Stimulated activated CD8-positive, alpha-beta memory T cell treated with anti-CD3 and anti-CD28 coated beads, Interleukin-4, amount 100 ng/mL, for 1 hour (primary cell): ENCODE measurements at places on chromosomes 3 and 15.

- no peak for DNase-seq
Measured at GRCh38 chr15:71103102-71103676, 12.1 kb upstream of the THSD4 start.

GRCh38 chr3:174365796-174366195 is 493.3 kb upstream of the NAALADL2 start:
- DNase-seq, result no peak

DNA sequence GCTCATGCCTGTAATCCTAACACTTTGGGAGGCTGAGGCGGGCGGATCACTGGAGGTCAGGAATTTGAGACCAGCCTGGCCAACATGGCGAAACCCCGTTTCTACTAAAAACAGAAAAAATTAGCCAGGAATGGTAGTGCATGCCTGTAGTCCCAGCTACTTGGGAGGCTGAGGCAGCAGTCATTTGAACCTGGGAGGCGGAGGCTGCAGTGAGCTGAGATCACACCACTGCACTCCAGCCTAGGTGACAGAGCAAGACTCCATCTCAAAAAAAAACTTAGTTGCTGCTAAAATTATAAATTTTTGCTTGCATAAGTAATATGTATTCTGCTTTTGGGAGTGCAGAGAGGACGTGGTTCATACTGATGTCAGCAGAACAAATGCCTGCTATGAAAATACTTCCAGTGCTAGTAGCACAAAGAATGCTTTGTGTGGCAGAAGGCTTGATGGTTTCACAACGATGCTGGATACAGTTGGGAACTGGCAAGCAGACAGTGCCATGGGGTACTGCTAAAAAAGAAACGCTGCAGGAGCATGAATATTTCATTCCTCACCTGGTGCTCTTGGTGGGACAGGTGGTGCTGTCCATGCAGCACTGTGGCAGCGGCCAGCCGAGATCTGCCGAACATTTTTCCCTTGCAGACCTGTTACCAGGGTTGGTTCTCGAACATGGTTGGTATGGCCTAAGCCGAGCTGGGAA is 31.1 kb downstream of the FBXL22 start:
- no peak for DNase-seq

- no peak for DNase-seq
Measured at GRCh38 chr3:183161552-183162336, 790 bp downstream of the LAMP3 start.

GRCh38 chr15:42908538-42908937 is 12.0 kb downstream of the TTBK2 start:
- DNase-seq, result no peak

DNA sequence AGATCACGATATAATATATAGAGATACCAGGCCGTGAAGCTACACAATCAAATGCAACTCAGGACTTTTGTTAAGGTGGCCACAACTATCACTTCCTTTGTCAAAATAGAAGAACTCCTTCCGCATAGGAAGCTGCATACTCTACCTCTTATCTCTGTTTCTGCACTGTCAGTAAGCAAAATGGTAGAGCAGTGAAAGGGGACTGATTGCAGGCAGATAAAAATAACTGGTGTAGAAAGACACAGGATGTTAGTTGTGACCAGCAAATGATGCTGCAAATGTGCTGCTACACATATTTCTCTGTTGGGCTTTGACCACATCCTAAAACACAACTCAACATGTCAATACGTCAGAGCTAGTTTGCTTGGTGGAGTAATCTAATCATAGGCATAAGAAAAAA is 16.3 kb upstream of the TRAT1 start:
- DNase-seq, result no peak

GRCh38 chr15:33980159-33980558 is 11.9 kb downstream of the CHRM5 start:
- no peak for DNase-seq

- DNase-seq, result no peak
Measured at GRCh38 chr15:34701536-34701935, 53.3 kb downstream of the GJD2 start.

GRCh38 chr15:92843814-92844213 is 56.3 kb upstream of the CHD2 start:
- DNase-seq, result no peak

GRCh38 chr15:63530752-63531299 is 26.4 kb downstream of the USP3 start:
- no peak for DNase-seq

- DNase-seq, result no peak
Measured at GRCh38 chr3:41000471-41000870, 198.8 kb upstream of the CTNNB1 start.

GRCh38 chr3:153596401-153596800 is 434.4 kb downstream of the RAP2B start:
- DNase-seq, result no peak

GRCh38 chr3:46576-46975 is 150.0 kb upstream of the CHL1 start:
- no peak for DNase-seq

GRCh38 chr3:39189959-39190269 is 2.5 kb downstream of the XIRP1 start:
- DNase-seq, result no peak

DNA sequence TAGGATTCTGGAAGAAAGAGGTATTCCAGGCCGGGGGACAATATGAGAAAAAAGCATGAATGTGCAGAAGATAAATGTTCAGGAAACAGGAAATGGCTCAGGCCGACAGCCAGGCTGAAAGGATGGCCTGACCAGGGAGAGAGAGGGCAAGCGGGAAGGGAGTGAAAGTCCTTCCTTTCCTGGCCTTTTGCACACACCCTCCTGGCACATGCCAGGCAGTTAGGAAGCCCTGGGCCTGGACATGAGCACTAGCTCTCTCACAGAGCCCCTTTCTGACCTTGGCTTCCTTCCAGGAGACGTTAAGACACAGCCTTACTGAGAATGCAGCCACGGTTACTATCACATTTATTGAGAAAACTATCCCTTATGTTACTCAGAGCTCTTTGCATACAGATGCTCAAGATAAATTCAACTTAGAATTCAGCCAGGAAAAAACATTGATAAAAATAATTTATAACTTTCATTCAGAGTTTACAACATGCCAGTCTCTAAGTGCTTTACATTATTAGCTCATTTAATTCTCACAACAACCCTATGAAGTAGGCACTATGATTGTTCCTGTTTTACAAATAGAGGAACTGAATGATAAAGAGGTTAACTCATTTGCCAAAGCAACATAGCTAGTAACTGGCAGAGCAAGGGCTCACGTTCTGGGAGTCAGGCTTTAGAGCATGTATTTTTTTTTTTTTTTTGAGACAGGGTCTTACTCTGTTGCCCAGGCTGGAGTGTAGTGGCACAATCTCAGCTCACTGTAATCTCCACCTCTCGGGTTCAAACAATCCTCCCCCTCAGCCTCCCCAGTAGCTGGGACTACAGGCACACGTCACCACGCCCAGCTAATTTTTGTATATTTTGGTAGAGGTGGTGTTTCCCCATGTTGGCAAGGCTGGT is 39.4 kb upstream of the SMAD3 start:
- DNase-seq, result no peak

DNA sequence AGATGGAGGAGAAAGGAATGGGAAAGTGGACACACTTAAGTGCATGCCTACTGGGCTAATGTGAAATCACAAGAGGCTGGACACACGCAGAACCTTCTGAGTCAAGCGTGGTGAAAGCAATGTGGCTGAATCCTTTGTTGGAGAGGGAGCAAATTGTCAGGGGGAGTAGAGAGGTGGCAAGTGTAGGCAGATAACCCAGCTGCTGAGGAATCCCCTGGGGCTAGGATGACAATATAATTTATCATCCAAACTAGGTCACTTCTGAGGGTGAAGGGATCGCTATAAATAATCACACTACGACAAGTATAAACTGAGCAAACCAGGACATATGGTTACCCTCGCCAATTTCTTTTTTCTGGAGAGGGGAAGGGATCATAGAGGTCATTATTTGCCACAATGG is 28.7 kb downstream of the TAMM41 start:
- DNase-seq, result no peak

DNA sequence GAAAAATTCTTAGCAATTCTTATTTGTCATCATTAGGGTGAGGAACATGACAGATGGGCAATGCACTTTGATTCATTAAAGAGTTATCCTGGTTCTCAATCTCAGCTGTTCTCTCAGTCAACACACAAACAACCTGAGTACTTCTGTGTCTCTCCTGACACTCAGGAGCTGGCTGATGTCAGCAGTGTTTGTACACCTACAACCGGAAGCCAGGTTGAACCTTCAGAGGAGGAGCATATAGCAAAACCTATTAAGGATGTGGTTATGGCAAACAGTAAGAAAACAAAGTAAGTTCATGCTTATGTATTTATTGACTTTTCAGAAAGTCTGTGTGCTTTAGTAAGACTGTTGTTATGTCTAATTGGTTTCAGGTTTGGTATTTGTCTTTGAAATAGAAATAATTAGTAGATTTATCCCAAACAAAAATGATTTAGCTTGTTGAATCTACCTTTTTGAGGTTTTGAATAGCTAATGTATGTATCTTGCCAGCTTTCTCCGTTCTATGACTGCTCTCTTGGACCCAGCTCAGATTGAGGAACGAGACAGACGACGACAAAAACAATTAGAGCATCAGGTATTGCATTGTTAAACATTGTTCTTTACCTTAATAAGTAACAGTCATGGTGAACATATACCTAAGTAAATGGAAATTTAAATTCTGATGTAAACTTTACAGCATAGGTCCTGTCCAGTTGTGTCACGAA is 36.6 kb downstream of the CCDC66 start:
- peak; percentile 17 for DNase-seq

DNA sequence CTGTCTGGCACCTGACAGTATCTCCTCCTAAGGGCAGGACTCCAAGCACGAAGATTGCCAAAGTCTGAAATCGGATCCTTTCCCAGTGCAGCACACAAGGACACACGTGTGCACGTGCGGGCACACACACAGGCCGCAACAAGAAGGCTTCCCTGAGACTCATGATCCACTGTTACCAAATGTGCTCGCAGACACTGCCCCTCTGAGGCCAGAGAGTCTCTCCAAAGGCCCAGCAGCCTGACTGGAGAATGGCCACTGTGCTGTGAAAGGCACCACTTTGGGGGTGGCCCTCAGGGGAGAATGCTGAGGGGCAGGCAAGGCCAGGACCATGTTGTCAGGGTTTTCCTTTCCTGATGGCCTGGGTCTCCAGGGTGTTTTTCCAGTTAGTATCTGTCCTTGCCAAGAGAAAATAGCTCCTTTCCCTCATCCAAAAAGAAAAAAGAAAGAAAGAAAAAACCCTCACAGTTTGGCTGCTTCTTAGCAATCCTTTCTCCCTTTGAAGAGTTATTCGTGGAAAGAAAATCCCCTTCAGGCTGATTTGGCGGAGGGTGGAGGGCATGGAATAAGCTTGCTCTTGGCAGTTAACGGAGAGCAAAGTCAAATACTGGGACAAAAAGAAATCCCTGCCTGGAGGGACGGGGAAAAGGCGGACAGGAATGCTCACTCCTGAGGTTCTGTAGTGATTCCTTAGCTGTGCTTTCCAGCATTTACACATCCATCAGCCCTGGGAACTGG is 112.2 kb upstream of the ETV5 start:
- DNase-seq, result no peak

DNA sequence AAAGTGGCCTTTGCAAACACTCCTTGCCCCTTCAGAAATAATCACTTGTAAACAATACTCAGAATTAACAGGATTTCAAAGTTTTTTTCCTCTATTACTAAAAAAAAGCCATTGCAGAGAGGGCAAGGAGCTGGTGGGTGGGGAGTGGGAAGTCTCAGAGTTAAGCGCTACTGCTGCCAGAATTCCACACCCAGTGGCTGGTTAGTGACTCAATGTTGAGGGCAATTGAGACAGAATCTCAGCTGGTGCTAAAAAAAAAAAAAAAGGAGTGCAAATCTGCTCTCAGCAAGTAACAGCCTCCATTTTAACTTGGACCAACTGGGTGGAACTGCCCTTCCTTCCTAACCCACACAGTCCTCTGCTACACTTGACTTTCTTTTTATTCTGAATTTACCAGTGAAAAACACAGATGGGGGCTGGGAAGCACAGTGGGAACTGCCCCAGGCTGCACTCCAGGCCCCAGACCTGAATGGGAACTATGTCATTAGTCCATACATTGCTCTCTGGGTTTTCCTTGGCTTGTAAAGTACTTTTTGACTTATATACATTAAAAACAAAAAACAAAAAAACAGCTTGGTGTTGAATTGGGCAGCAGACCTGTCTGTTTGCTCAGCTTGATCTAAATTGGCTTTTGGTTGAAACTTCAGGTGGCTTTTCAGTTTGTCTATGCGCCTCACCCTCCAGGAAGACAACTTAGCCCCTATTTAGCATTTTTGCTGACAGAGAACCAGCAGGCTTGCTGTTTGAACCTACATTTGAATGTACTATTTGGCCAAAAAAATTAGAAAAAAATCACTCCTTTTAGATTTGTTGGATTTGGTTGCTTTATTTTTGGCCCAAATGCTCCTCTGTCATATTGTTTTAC is 357.8 kb upstream of the TBL1XR1 start:
- DNase-seq, result no peak

DNA sequence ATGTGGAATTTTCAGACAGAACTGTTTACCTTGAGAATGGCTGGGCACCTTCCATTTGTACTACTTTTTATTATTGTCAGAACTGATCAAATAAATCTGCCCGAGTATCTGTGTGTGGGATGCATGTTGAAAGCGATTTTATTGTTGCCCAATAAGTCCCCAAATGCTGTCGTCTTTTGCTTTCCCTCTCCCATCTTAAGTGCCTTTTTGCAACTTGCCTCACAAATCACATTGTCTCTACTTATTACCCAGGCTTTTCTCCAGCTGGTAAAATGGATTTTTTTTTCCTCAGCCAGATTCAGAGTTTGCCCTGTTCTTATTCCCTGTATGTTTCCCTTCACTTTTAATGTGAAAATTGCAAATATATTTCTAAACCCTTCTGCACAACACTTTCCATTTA is 163.1 kb downstream of the CNTN4 start:
- DNase-seq, result no peak

DNA sequence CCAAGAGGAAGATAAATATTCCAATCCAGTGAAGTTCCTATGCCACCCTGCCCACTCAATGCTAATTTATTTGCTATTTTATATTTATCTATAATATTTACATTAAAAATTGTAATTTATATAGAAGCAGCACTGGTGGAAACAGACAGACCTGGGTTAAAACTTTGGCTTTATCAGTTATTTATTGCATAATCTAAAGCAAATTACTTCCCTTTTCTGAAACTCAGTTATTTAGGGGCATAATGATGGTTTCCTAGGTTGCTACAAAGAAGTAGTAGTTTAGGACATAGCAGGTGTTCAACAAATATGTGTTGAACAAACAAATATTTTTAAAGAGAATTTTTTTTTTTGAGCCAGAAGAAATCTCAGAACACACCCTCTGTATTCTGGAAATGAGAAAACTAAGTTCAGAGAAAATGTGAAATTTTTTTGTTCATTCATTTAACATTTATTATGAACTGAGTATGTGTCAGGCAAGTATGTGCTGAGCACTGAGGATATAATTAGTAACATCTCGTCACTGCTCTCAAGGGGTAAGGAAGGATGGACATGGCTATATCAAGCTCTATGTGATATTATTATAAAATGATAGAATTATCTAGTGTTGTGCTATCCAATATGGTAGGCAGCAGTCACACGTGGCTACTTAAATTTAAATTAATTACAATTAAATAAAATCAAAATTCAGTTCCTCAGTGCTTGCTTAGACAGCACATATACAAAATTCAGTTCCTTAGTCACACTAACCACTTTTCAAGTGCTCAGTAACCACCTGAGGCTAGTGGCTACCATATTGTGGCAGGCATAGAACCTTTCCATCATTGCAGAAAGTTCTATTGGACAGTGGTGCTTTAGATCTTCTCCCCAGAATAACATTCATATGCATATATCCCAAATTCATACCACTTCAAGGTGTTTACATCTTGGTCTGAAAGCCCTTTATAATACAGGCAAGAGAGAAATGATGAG is 7.0 kb upstream of the UBE2Q2 start:
- no peak for DNase-seq

GRCh38 chr15:74133694-74134386 is 3.5 kb downstream of the ISLR2 start:
- no peak for DNase-seq

GRCh38 chr15:80464951-80465625 is 60.9 kb downstream of the ARNT2 start:
- DNase-seq, result no peak
